ENCODE measurements at places on chromosomes 7 and 10. TPM values are rescaled to one million over a fixed set of nuclear protein-coding genes. Genes with fewer than 3 reads are reported as not detected.

Gene EPDR1
- not detected for total RNA-seq

Gene SLIT1
- total RNA-seq, result 0.29 TPM

- DNase-seq, result no peak
Measured at GRCh38 chr7:151704960-151705635, 171.8 kb downstream of the PRKAG2 start.

GRCh38 chr10:9166770-9167169 is 1112.3 kb downstream of the GATA3 start:
- no peak for DNase-seq

DNA sequence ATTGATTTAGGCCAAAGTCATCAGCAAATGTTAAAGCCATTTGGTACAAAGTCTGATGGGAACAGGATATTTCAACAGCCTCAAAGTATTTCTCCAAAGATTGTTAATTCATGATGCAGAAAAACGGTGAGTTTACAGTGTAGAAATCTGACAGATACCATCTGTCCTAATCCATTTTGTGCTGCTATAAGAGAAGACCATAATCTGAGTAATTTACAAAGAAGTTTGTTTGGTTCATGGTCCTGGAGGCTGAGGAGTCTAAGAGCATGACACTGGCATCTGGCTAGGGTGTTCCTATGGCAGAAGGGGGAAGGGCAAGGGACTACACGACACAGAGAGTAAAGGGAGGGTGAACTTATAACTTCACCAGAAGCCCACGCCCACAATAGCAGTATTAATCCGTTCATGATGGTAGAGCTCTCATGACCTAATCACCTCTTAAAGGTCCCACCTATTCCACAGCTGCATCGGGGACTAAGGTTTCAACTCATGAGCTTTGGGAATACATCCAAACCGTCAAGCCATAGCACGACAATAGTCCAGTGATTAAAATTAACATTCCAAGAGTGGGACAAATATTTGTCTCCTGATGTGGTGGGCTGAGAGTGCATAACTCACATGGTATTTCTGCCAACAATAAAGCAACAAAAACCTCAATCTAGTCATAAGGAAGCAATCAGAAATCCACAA is 298.6 kb upstream of the AKR1E2 start:
- no peak for DNase-seq

GRCh38 chr10:119113751-119114732 is 10.1 kb downstream of the DENND10 start:
- DNase-seq, result no peak

Measured in B cell (primary cell).